ENCODE measurements at places on chromosomes 7 and 10.
A peak's percentile ranks its signal among the peaks of the same experiment; 100 is the strongest.

DNA sequence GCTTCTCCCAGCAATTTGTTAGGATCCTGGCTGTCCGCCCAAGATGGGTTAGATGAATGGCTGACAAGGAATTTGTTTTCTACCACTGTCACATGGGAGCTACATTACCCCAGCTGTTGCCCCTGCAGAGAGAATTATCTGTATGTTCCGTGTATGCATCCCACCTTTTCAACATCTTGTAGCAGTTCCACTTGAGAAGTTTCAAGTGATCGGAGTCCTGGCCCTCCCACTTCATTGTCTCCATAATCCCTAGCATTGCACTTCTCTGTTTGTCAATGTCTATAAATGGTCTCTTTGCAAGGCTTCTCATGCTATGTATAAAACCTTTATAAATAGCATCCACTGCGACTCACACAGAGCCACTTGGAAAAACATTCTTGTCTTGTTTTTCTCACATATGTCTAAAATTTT lies 972.5 kb downstream of the CNTNAP2 start:
- no peak for DNase-seq

DNA sequence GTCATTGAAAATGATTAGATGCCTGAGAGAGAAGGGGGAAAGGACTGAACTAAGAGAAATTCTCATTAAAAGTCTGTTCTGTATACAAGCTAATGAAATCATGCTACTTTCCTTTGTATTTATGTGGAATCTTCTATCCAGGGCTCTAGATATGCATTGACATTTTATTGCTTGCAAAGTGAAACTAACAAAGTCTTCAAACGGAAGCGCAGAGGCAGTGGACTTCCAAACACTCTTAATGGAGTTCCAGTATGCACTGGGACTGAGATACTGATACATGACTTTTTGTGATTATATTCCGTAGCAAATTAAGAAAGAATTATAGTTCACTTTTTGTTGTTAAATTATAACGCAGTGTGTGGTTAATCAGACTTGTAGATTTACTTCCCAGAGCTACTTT lies 166.8 kb upstream of the TBX20 start:
- no peak for DNase-seq

- DNase-seq, result no peak
Observed at GRCh38 chr10:70462349-70462984, 16.1 kb upstream of the PALD1 start.

DNA sequence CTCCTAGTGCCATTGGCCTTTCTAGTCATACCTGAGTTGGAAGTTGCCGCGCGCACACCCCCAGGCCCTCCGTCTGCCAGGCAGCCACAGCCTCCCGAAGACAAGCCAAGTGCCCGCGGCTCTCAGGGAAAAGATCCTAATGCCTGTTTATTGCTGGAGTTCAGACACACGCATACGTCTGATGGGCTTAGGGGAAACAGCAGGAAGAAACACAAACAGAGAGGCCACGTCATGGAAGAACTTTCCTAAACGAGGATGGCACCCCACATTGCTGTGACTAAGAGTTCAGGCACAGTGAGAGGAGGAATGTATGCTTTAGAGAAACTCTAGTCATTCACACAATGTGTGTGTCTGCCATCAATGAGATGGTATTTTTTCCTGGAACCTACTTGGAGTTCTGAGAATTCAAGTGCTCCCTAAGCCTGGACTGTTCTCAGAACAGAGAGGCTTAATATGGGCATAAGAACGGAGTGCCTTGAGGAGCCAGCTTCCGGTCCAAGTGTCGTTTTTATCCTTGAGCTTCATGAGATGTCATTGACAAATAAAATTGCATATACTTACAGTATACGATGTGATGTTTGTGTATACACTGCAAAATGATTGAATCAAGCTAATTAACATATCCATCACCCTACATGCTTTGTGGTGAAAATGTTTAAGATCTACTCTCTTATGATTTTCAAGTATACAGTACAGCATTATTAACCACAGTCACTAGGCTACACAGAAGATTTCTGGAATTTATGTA lies 11.6 kb upstream of the RBP3 start:
- DNase-seq, result no peak

DNA sequence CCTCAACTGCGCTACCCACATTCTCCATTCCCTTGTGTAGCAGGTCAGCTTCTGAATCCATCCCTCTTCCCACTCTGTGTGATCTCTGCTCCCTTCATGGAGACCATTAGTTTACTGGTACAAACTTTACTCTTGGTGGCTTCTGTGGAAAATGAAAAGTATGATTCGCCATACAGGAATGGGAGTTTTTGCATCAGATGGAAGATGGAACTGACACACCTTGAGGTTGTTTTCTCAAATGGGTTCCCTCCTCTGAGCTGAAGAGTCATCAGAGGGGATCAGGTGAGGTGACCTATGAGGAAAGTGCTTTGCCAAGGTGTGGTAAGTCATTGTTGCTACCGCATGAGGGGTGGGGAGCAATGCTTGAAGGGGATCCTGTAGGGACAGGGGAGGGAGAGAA lies 266.8 kb downstream of the INHBA start:
- DNase-seq, result no peak

DNA sequence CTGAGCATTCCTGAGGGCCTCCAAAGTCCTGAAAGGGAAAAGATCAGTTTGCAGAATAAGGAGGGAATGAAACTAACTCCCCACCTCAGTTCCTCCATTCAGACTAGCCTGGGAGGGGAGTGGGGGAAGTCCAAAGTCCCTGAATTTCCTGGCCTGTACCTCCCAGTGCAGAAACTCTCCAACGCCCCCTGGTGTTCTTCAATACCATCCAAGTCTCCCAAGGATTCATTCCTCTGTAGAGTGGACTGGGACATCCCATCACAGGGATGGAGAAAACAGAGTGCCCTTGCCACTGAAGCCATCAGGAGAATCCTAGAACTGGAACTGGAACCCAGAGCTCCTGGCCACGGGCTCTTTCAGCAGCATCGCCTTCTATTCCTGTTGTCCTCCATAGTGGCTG lies 1.6 kb upstream of the COL13A1 start:
- DNase-seq, result peak; percentile 8

DNA sequence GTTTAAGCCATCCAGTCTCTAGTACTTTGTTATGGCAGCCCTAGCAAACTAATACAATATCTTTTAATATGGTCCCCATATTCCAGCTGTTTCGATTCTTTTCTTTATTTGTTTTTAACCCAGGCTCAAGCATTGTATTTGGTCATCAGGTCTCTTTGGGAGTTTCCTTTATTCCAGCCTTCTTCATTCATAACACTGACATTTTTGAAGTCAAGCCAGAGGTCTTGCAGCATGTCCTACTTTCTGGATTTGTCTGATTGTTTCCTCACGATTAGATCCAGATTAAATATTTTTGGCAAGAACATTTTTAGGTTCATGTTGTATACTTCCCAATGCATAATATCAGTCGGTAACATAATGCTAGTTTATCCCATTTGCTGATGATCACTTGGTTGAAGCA lies 11.8 kb downstream of the SLC25A13 start:
- no peak for DNase-seq

- no peak for DNase-seq
Observed at GRCh38 chr7:146772601-146773000, 656.0 kb downstream of the CNTNAP2 start.

DNA sequence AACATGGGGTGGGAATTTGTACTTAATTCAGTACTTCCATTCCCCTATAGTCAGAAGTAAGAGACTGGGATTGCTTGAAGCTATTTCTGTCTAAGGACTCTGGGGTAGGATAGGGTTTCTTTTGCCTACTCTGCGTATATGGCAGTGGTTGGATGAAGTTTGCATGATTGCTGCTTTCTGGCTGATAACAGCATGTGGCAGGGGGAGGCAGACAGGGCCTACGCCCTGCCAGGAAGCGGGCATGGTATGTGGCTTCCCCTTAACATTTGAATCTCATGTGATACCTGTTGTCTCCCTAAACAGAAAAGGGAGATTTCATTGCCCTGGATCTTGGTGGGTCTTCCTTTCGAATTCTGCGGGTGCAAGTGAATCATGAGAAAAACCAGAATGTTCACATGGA lies 57.1 kb downstream of the TACR2 start:
- no peak for DNase-seq

- DNase-seq, result no peak
Observed at GRCh38 chr7:23787272-23787671, 77.3 kb downstream of the STK31 start.

DNA sequence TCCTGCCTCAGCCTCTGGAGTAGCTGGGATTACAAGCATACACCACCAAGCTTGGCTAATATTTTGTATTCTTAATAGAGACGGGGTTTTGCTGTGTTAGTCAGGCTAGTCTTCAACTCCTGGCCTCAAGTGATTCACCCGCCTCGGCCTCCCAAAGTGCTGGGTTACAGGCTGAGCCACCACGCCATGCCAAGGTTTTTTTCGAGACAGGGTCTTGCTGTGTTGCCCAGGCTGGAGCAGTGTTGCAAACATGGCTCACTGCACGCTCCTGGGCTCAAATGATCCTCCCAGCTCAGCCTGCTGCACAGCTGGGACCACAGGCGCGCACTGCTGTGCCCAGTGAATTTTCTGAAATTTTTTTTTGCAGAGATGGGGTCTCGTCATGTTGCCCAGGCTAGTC lies 3.3 kb upstream of the SEC31B start:
- no peak for DNase-seq

GRCh38 chr7:721619-722248 lies 4.8 kb upstream of the DNAAF5 start:
- DNase-seq, result no peak

DNA sequence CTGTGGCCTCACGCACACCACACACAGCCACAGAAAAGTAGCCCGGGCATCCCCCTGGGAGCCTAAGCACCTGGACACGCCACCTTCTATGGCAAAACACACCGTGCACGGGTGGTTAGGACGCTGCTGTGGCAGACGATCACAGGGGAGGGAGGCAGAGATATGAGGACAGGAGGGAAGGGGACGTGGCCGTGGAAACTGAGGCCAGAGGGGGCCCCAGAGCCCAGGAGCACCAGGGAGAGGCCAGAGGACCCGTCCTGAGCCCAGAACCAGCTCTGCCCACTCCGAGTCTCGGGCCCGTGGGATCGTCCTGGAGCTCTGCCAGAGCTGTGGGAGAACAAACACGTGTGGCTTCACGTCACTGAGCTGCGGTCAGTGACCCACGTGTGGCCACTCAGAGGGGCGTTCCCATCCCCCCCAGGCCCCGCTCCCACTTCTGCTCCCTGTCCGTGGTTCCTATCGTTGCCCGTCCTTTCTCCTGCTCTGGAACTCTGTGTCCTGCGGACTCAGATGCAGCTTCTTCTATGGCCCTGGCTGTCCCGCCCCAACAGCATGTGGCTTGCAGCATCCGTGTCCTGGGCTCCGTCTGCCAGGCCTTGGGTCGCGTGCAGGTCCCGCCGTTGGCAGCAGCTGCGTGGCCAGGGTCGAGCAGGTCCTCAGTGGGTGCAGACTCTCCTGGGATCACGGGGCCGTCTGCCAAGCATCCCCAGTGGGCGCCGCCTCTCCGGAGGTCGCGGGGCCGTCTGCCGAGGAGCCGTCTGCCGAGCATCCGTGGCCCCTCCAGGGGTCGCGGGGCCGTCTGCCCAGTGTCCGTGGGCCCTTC lies 31.0 kb downstream of the GET4 start:
- DNase-seq, result no peak

DNA sequence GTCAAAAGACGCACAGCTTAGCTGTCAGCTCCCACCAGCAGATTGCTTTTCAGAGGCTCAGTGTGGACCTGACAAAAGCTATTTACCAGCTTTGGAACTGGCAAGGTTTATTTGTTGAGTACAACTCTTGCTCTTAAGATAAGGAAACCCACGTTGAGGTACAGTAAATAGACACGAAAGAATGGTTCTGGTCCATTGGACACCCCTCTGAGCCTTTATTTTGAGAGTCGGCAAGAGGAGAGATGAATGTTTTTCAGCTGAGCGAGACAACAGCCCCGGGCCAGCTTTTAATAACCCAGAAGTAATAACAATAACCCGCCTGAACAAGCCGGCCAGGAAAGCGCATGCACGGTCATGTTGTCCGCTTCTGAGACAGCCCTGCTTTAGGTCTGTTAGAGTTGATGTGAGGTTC lies 49.0 kb downstream of the WNT2 start:
- no peak for DNase-seq

DNA sequence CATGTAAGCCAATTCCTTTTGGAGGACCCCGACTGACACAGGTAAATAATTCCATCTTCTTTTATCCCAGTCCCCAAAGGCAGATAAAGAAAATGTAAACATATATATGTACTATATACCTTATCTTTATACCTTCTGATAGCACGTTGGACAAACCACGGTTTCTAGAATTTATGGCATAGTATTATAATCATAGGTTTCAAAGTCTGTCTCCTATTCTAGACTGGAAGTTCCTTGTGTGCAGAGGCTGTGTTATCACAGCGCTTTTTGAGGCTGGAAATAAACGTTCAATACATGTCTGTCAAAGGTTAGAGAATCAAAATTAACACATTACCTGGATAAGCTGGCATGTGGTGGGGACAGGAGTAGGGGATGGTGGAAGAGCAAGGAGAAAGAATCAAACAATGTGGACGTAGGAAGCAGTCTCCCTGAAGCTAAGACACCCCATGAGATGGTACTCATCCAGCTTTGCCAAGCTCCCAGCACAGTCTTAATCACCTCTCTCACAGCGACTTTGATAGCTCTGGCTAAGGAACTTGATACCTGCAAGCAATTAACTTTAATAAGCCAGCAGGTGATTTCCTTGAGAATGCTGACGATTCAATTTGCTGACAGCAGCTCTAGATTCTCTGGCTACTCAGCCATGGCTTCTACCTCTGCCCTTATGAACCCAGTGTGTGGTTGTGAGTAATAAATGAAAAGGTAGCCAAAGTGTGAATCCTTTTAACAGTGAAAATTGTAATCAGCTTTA lies 208.4 kb upstream of the LRRTM3 start:
- DNase-seq, result no peak

- no peak for DNase-seq
Observed at GRCh38 chr7:113000316-113001020, 86.2 kb downstream of the GPR85 start.

DNA sequence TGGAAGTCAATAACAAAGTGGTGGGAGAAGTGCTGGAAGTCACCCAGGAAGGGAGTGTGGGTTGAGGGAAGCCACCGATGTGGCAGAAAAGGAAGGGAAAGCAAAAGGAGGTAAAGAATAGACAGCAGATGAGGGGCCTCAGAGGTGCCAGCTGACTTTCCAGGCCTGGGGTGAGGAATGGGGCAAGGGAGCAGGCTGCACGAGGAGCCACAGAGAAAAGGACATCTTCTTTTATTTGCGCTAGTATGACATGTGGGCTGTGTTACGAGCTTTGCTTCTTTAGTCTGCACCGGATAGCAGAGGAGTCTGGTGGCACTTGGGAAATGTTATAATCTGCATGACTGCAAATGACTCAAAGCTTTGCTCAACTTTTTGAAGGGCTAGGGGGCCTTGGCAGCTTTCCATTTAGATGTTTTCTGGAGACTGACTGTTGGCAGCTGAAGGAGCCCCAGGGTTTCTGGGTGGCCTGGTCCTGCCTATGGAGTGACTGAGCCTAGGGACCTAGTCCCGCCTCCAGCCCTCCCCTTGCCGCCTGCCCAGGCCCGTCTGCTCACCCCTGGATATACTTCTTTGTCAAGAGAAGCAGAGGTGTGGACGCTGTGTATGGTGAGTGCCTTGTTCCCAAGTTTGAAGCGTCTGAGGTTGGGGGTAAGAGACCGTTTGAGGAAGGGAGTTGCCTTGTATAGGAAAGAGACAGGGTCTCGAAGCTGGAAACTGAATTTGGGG lies 5.1 kb downstream of the PRXL2A start:
- no peak for DNase-seq

- DNase-seq, result peak; percentile 52
Observed at GRCh38 chr7:35519971-35520809, 174.7 kb downstream of the HERPUD2 start.

- no peak for DNase-seq
Observed at GRCh38 chr10:132783165-132783939, 2.6 kb downstream of the NKX6-2 start.

- DNase-seq, result no peak
Observed at GRCh38 chr10:4807761-4808507, 18.1 kb upstream of the AKR1E2 start.

- DNase-seq, result no peak
Observed at GRCh38 chr7:136709876-136710275, 158.6 kb upstream of the CHRM2 start.

All from stimulated activated CD4-positive, alpha-beta T cell treated with anti-CD3 and anti-CD28 coated beads, Interleukin-2, amount 100 ng/mL, for 24 hours (primary cell).